ENCODE measurements at places on chromosomes 1 and 21.

DNA sequence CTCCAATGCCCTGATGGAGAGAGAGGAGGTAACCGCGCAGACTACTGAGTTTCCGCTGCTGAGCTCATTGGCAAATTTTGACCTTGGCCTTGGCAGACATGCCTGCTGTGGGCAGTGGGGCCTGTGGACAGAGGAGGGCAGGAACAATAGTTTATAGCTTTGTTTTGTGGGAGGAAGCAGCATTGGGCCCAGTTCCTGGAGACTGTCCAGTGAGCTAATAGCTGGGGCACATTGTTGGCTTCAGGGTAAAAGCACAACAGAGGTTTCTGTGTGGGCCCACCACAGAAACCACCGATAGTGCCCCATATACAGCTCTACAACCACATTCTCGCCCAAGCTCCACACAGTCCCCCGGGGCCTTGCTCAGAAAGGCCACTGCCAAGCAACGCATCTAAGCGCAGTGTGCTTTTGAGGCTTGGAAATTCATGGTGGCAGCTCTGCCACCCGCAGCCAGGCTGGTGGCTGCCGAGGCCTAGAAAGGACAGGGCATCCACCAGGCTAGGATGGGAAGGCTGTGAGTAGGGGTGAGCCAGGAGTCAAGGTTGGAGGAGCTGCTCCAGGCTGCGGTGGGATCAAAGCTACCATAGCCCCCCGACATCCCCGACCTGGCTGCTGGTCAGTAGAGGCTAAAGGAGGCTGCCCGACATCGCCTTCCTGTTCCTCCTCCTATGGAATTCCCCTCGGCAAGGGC, 43.2 kb downstream of the NEK2 start:
- no peak for DNase-seq

DNA sequence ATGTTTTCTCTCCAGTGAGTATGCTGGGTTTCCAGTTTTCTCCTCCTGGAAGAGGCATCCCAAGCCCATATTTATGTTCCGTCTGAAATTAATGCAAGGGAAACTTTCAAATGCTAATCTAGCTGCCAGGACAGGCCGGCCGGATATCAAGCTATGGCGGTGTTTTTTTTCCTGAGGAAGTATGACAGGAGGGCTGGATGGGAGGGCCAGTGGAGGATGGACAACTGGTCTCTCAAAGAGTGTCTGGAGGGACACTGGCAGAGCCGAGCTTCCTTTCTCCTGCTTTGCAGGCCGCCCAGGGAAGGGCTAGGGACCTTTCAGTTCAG, 212.7 kb downstream of the TRABD2B start:
- DNase-seq, result no peak

GRCh38 chr1:33656467-33657005, 184.1 kb downstream of the ZSCAN20 start:
- no peak for DNase-seq

DNA sequence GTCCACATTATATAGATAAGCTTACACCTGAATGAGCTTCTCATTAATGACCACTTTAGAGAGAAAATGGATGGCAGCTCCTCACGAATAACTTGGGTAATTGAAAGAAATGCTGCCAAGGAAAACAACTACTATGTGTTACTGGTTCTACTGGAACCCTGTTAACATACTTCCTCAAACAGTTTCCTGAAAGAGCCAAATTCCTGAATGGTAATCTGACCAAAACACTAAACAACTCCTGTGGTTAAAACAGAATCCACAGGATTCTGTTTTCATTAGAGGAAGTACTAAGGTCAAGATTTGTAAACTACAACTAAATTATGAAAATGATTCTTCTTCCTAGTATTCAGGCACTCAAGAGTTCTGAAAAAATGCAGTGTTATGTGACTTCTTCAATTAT, 107.2 kb downstream of the DNM3 start:
- peak; percentile 9 for DNase-seq

GRCh38 chr21:26095131-26095530, 75.4 kb downstream of the APP start:
- DNase-seq, result no peak

DNA sequence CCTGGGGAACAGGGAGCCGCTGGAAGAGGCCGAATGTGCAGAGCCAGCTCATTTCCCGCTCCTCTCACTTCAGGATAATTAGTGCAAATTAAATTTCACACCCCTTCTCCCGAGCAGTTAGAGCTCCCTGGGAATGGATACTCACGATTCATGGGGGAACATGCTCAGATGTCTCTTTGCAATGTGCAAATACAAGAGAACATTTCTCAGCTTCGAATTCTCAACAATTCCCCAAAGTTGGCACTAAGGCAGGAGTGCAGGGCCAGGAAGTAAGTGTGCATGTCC, 54.9 kb downstream of the CAMK2N1 start:
- DNase-seq, result no peak

DNA sequence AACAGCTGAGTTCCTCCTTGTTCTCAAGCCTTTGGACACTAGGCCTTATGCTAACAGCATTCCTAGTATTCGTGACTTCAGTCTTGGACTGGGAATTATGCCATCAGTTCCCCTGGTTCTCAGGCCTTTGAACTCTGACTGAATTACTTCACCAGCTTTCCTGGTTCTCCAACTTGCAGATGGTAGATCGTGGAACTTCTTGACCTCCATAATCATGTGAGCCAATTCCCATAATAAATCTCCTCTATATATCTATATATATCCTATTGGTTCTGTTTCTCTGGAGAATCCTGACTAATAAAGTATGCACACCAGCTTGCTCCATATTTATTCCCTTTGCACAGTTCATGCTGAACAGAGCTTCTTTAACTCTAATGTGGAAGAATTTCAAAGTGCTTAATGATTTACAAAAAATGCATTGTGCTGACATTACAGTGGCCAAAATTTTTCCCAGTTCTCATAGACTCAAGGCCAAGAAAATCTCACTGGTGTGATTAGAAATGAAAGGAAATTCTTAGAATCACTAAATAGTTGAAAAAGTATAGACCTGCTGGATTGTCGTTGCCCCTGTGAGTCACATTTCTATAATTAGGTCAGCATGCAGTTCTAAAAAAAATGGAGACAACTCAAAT, 462.9 kb upstream of the ADAMTS5 start:
- DNase-seq, result peak; percentile 75

- DNase-seq, result no peak
Measured at GRCh38 chr1:22077728-22078127, 25.2 kb downstream of the CDC42 start.

DNA sequence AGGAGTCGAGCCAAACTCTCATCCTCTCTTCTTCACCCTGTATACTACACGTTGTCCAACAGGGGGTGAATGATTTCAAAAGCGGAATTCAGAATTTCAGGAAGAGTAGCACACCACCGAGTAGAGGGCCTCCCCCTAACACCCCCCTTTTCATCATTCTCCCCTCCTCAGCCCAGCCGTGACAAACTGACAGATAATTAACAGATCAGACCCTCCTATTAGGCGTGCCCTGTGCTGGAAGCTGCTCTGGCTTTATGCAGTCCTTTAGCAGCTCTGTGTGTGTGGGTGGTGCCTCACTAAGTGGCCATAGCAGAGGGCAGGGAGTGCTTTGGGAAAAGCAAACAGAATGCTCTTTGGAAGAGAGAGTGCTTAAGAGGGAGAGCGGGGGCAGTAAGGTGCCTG, 44.3 kb downstream of the PEX14 start:
- DNase-seq, result no peak

DNA sequence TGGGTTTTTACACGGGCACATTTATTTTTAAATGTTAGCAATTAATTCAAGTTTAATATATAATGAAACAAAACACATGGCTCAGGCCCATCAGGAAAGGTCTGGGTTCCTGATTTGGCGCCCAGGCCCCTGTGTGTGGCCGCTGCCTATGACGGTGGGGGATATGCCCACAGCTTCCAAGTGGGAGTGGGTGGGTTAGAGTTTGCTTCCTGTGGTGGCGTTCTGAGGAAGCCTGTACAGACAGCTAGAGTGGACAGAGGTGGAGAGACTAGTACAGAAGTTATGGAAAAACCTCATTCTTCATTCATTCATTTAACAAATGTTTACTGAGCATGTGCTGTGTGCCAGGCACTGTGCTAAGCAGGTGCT, 22.4 kb upstream of the EPS8L3 start:
- DNase-seq, result no peak

DNA sequence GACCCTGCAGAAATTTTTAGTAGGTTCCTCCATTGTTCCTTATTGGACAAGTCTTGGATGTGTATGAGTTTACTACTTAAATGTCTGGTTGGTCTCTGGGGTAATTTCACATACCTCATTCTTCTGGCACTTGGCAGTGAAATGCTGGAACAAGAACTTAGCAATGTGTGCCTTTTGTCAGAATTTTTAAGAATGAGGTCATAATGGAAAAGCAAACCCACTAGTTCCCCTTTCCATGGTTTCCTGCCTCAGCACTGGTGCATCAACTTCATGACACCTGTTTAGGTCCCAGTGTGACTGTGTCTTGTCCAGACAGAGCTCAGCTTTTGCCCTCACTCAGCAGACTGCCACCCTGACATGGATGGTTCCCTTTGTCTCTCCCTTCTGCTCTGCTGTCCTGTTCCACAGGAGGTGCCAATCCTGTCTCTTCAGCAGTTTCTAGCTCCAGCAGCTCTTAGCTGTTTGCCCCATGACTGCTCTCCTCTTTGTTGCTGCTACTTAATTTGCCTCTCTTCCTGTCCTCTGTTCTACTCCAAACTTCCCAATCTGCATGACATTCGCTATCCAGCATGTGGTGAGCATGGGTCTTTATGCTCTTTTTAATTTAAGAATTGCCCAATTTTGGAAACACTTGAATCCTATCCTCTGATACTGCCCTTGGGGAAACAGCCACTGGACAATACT, 135.6 kb downstream of the CYYR1 start:
- peak; percentile 66 for DNase-seq

- DNase-seq, result no peak
Measured at GRCh38 chr1:119544165-119544762, 37.3 kb downstream of the HSD3B1 start.

GRCh38 chr1:212341090-212341489, 55.9 kb downstream of the PPP2R5A start:
- no peak for DNase-seq

DNA sequence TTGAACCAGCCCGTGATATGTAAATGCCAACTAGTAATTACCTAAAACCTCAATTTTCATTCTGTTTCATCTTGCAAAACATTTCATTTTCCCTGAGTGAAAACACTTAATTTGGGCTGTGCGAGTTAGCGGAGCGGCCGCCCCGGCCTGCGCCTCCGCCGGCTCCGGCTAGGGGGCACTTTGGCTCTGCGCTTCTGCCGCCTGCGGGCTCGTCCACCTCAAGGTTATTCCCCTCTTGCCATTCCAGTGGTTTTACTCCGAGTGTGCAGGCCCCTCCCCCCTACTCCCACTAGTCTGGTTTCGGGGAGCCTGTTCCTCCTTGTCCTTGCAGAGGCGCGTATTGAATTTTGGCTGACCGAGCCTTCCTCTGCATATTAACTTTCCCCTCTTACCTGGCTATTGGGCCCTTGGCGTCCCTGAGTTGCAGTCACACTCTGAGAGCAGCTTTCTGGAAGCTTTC, 55.6 kb downstream of the PEX14 start:
- DNase-seq, result no peak

DNA sequence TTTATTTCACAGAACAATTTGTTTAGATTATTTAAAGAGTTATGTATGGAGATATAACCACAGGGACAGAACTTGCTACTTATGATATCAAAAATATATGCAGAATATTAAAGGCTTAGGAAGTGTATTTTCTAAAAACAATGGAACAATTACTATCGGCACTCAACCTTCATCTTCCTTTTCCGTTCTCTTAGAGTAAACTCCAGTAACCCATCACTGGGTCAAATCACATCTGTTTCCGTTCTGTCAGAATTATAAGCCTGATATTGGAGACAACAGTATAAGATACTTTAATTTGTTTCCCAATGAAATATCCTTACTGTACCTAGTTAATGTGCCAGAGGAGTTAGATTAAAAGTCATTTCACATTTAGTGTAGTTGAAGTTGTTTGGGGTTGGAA, 32.2 kb downstream of the DTL start:
- no peak for DNase-seq

DNA sequence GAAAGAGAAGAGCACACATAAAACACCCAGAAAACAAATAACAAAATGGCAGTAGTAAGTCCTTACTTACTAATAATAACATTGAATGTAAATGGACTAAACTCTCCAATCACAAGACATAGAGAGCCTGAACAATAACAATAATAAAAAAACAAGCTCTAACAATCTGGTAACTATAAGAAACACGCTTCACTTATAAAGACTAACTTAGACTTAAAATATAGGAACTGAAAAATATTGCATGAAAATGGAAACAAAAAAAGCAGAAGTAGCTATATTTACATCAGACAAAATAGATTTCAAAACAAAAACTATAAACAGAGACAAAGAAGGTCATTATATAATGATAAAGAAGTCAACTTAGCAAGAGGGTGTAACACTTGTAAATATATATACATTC, 83.1 kb upstream of the LYPLAL1 start:
- no peak for DNase-seq

GRCh38 chr1:111834956-111835355, 79.3 kb downstream of the DDX20 start:
- no peak for DNase-seq

- no peak for DNase-seq
Measured at GRCh38 chr1:78060857-78061563, 15.2 kb downstream of the GIPC2 start.

DNA sequence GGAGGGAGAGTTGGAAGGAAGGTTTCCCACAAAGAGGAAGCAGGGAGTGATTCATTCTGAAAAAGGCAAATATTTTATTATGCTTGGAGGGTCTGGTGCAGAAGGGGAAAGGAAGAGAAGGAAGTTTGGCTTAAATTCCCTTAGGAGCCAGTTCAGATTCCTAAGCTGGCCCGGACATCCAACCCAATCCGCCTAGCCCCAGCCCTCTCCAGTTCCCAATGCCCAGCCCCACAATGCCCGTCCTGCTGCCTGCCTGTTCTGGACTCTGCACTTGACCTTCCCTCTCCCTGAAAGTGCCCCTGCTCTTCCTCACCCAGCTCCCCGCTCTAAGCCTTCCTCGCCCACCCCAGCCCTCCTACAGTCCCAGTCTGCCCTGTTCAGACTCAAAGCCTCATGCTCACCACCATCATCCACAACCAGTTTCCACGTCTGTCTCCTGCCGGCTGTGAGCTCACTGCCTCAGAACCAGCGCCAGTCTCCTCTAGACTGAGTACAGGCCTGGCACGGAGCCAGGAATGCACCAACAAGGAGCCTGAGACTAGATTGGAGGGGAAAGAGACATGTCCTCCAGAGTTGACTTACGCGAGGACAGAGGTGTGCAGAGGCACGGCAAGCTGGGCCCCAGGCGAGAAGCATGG, 18.9 kb downstream of the CAPN2 start:
- peak; percentile 86 for DNase-seq
